Psoas muscle (tissue), 8 donors: ENCODE measurements at places on chromosomes 2 and 18. TPM values are rescaled to one million over a fixed set of nuclear protein-coding genes. Genes with fewer than 3 reads are reported as not detected.

KIF5C gene
- 0.59 TPM for polyA plus RNA-seq

LAMA1 gene
- polyA plus RNA-seq, result 2.6 TPM

DNA sequence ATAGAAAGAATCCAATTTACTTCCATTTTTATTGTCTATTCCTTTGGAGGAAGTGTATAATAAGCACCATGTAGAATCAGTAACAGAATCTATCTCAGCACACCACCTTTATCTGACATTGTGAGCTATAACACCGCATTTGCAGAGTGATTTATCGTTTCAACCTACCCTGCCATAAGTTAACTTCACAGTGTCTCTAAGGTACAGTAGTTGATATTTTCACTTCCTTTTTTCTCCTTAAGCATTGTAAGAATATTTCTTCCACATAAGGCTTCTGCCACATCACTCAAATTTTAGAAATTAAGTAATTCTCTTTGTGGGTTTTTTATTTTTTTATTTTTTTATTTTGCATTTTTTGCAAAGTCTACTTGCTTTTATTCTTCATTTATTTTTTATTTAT lies 107.1 kb downstream of the TMX3 start:
- DNase-seq, result no peak

DNA sequence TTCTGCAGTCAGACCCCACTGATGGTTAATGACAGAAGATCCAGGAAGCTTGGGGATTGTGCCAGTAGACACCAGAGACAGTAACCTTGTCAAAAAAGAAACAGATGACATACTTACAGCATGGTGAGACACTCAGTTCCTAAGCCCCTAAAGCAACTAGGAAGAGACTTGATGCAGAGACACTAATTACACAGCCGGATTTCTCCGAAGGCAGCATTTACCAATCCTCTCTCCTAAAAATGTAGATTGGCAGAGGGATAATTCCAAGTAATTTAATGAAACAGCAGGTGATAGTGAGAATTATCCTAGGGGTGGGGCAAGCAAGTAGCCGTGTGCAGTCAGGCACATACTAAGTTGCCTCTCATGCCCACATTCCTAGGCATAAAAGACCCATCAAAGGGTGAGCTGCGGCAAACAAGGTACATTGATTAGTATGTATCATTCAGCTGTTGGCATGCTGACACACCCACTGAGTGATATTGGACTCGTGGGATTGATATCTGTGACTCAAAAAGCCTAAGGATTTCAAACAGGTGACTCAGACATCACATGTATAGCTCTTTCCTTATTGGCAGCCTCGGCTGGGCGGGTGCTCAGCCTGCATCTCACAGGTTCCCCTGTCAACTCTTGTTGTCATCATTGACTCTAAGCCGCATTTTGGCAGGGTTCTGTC lies 296.7 kb upstream of the ATP5MC3 start:
- no peak for DNase-seq

- DNase-seq, result no peak
Observed at GRCh38 chr18:30852980-30853379, 189.6 kb downstream of the DSC3 start.

GRCh38 chr2:224884188-224884587 lies 158.1 kb downstream of the DOCK10 start:
- no peak for DNase-seq

- no peak for DNase-seq
Observed at GRCh38 chr2:8455236-8456150, 226.4 kb upstream of the ID2 start.

DNA sequence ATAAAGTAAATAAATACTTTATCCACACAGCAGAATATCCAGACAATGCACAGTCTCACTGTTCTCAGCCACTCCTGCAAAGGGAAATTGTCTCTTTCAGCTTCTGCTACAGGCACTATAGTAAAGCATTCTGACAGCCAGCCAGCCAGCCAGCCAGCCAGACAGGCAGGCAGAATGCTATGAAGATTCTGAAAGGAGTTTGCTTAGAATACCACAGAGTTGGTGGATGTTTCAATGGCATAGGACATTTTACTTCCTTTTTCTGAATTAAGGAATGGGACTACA lies 116.1 kb upstream of the CYP26B1 start:
- DNase-seq, result no peak

EVX2 gene
- not detected for polyA plus RNA-seq

DCDC2C gene
- polyA plus RNA-seq, result not detected

SMYD1 gene
- polyA plus RNA-seq, result 112 TPM
